ENCODE measurements at places on chromosomes 11 and 22.

DNA sequence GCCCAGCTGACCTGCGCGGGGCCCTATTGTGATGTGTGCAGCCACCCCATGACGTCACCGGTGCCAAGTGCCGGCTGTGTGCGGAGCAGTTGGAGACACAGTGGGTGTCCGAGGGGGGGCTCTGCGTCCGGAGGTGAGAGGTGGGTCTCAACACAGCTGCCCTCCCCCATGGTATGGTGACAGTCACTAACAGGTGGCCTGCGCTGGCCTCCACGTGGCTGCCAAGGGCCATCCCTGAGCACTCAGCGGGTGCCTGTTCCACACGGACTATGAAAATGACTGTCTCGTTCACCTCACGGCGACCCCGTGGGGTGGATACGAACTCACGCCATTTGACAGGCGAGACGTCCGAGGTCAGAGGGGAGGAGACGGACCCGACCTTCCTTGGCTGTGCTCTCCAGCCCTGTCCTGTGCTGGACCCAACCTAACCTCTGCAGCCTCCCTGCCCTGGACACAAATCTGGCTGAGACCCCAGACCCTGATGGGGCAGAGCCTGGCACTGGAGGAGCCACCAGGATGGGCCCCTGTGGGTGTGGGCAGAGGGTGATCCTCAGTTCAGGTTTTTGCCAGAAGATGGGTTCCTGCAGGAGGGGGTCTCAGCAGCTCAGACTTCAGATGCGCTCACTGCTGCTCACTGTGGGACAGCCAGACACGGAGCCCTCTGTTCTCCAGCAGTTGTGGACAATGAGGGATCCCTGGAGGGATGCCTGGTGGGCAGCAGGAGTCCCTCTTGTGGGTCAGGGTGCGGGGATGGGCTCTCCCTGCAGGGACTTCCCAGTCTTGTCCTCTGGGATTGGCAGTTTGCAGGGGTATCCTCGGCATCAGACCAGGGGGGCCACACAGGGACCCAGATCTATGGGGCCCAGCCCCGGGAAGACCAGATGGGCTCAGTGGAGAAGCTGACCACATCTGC is 6.3 kb downstream of the HRAS start:
- DNase-seq: no peak

GRCh38 chr11:130024361-130024760 is 21.7 kb upstream of the PRDM10 start:
- DNase-seq: peak; percentile 60

DNA sequence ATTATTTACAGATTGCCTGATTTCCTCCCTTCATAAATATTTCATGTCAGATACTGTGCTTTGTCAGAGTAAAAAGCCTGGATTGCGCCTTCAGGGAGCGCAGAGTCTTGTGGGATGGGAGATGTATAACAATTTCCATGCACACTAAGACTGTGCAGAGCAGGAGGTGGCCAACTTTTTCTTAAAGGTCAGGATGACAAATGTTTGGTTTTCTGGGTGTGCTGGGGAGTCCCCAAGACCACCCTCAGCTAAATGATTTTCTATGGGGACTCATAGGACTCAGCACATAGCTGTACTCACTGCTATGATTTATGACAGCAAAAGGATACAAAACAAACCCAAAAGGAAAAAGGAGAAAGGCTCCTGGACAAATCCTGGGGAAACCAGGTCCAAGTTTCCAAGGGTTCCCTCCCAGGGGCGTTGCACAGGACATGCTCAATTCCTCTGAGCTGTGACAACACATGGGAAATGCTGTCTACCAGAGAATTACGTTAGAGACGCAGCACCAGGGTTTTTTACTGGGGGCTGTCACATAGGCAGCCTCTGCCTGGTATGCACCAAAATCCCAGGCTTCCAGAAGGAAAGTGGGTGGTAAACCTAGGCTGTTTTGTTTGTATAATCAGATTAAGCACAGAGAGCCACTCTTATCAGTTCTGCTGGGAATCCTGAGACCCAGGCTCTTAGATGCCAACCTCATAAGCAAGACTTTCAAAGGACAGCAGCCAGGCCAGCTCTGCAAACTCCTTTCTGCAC is 59.1 kb downstream of the CSNK2A3 start:
- DNase-seq: no peak

GRCh38 chr22:33006220-33006954 is 51.8 kb downstream of the SYN3 start:
- DNase-seq: peak; percentile 81

DNA sequence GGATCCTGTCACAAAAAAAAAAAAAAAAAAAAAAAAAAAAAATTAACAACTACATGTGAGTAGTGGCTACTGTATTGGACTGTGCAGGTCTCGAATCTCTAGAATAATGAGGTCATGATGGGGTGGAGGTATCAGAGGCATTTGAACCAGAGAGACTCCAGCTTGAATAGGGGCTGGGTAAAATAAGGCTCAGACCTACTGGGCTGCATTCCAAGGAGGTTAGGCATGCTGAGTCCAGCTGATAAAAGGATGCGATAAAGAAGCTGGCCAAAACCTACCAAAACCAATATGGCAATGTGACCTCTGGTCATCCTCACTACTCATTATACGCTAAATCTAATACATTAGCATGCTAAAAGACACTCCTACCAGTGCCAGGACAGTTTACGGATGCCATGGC is 5.9 kb upstream of the PACSIN3 start:
- no peak for DNase-seq

GRCh38 chr11:45025716-45026492 is 75.2 kb upstream of the TP53I11 start:
- peak; percentile 96 for DNase-seq

GRCh38 chr11:124311269-124311668 is 2.5 kb downstream of the OR8D1 start:
- no peak for DNase-seq

DNA sequence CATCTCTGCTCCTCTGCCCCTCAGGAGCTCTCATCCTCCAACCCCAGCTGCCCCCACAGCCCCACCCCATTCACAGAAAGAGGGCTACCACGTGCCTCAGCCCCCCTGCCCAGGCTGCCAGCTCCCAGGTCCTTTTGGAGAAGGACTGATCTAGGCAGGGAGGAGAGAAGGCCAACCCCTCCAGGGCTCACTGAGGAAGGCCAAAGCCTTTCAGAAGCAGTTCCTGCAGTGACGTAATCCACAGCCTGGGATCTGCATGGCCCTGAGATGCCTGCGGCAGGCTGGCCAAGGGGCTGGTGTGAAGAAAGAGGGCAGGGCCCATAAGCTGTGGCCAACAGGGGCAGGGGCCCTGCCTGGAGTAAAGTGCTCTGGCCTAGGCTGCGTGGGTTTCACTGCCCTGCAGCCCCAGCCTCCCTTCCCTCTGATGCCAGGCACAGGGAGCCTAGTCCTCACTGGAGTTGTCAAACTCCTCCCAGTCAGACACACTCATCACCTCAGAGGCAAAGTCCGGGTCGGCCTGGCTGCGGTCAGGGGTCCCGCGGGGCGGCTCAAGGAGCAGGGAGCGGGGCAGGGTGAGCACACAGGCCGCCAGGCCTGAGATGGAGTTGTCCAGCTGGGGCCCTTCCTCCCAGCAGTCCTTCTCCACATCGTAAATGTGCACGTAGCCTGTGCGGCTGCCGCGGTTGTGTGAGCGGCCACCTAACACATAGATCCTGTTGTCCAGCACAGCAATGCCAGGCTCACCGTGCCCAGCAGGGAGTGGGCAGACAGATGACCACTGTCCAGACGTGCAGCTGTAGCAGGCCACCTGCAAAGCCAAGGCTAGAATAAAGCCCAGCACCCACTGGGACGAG is 4.2 kb upstream of the SCARF2 start:
- no peak for DNase-seq

DNA sequence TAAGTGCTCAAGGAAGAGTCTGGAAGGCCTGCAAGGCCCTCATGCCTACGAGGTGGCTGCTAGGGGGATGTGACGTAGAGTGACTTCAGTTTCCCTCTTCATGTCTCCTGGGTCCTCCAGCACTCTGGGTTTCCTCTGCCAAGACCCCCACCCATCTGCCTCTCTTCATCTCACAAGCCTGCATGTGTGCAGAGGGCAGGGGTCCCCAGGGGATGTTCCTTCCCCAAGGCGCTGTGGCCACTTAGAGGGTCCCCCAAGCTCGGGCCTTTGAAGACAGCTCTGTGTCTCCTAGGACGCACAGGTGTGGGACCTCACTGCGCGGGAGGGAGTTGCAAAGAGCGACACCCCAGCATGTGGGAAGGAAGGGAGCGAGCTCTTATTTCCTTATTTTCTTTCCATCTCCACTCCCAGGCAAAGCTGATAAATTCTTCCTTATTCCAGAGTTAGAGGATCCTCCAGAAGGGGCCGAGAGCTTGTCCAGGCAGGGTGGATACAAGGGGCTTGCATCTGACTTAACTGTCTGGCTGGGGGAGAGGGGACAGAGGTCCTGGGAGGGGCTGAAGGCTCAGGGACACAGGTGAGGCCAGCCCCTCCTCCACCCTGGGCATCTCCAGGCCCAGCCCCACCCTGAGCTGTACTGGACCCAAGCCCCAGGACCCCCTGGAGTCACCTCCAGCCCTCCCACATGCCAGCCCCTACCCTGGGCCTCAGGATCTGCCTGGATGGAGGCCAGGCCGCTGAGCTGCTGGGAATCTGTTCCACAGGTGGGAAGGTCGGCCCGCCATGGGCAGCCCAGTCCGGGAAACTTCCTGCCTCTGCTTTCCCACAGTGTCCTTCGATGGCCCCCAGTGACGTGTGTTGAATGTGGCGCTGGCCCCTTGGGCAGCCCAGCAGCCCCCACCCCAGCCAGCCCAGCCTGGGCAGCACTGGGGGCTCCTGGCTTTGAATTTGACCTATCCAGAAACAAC is 59.7 kb upstream of the KCNQ1OT1 start:
- no peak for DNase-seq

GRCh38 chr11:114846416-114846791 is 168.1 kb downstream of the NXPE2 start:
- no peak for DNase-seq

GRCh38 chr11:68049509-68050370 is 10.9 kb downstream of the TCIRG1 start:
- DNase-seq: no peak

DNA sequence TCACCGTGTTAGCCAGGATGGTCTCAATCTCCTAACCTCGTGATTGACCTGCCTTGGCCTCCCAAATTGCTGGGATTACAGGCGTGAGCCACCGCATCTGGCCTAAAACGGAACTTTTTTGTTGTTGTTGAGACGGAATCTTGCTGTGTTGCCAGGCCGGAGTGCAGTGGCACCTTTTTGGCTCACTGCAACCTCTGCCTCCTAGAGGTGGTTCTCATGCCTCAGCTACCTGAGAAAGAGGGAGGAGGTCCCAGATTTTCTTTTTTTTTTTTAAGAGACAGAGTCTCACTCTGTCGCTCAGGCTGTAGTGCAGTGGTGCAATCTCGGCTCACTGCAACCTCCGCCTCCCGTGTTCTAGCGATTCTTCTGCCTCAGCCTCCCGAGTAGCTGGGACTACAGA is 7.9 kb upstream of the MCHR1 start:
- no peak for DNase-seq

DNA sequence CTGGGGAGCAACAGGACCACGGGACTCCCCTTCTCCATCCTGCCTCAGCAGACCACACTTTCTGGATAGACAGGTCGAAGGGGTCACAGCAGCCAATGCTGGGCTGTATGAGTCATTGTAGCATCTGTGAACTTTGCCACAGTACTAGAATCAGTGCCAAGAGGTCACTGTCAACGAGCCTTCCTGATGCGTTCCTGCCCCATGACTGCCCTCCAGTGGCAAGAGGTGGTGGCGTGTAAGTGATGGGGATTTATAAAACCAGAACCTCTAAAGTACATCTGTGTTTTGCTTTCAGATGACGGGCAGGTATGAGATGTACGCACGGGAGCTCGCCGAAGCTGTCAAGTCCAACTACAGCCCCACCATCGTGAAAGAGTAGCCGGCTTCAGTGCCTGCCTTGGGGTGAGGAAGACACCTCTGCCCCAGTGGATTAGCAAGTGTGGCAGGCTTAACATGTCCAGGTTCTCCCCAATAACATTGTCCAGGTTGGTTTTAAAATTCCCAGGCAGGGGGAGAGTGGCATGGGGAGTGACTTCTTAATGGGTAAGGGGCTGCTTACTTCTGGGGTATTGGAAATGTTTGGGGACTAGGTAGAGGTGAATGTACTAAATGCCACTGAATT is 29.4 kb downstream of the GUCD1 start:
- DNase-seq: peak; percentile 71

GRCh38 chr11:35906681-35907080 is 37.2 kb upstream of the LDLRAD3 start:
- no peak for DNase-seq

- DNase-seq: no peak
These were observed 539.3 kb downstream of the OPCML start for GRCh38 chr11:132992838-132993631.

DNA sequence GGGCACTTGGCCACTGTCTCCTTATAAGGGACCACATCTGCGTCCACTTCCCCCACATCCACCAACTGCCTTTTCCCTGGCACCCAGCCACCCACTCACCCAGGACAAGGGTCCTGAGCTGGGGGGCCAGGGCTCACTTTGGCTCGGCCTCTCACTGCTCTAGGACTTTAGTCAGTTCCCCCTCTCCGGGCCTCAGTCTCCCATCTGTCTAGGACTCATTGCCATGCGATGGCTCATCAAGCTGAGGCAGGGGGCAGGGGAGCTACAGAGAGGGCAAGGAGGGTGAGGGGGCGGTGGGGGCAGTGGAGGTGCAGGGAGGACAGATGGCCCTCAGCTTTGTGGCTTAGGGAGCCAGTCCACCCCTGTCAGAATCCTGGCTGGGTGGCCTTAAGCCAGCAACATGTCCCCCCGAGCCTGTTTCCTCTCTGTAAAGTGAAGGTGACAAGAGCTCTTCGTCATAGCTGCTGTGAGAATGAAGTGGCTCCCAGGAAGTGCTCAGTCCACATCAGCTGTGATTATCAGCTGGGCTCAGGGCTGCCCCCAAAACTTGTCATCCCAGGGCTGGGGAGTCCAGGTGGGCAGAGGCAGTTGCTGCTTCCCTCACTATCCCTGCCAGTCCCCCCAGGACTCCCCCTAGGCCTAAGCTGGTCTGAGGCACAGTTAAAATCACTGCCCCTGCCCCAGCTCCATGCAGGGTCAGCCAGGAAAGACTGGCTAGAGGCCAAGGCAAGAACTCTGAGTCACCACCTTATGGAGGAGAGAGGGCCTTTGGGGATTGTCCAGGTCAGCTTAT is 14.9 kb downstream of the RAC2 start:
- no peak for DNase-seq

DNA sequence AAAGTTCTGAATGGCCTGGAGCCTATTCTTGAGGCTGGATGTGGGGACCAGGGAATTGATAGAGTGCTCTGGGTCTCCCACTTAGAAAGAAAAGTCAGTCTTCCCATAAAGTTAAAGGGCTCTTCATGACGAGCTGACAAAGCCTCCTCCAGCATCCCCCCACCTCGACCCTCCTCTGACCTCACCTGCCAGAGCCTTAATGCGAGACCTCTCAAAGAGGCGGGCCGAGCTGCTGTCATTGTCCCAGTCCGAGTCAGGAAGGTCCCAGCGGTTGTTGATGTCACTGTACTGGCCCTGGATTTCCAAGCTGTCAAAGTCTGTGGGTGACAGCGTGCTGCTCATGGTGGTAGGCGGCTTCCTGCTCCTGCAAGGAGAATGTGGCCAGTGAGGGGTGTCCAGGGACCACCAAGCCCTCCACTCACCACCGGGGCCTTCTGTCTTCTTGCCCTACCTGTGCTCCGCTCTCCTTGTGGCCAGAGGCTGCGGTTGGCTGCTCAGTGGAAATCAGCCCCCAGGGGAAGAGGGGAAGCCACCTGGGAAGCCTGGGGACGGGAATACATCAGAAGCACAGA is 8.0 kb downstream of the SPTBN2 start:
- no peak for DNase-seq
